ENCODE measurements at places on chromosomes 1 and 21. TPM values are rescaled to one million over a fixed set of nuclear protein-coding genes. Genes with fewer than 3 reads are reported as not detected.

The POU3F1 gene
- under 0.01 TPM for total RNA-seq

The OR2G6 gene
- not detected for total RNA-seq

The RAVER2 gene
- 7.5 TPM for total RNA-seq

The GRIK3 gene
- not detected for total RNA-seq

The BMP8A gene
- total RNA-seq = 0.14 TPM

The NEGR1 gene
- total RNA-seq = under 0.01 TPM

The RAB3B gene
- total RNA-seq = 1.0 TPM

The MROH9 gene
- total RNA-seq = not detected

The HPCAL4 gene
- not detected for total RNA-seq

The SYNC gene
- total RNA-seq = 16.4 TPM
